ENCODE measurements at places on chromosomes 5 and 9.

DNA sequence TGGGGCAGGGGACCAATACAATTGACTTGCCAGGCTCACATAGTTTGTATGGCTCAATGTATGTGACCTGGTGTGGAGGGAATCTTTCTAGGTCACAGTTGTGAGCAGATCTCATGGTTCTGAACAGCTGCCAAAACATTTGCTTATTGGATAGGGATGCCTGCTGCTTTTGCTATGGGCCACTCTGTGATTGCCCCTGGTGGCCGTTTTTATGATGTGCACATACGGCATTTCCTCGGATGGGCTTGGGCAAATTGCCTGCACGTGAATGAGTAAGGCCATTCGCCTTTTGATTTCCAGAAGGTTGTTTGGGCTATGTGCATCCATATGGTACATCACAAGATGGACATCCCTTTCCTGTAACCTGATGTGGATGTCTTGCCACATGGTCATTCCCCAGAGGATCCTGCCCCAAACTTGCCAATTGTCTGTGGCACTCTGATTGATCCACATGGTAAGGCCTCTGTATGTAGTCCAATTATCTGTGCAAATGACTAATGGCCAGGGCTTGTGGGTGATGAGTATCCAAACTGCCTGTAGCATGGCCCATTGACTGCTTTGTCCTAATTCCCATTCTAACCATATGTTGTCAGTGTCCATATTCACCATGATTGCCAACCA lies 10.7 kb upstream of the SLC22A4 start:
- no peak for DNase-seq

DNA sequence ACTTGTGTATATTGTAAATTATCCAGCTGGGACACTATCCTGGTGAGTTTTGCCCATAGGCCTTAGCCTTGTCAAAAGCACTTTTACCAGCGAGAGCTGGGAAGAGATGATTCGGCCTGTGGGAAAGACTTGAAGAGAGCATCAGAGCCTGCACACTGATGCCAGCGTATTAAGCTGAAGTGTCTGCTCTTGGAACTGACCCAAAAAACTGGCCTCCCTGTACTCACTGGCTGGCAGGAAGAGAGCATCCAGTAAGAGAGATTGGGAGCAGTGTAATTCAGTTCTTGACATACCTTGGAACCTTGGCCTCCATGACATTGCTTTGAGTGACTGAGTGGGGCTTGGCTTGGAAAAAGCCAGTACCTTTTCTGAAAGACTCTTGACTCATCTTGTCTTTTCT lies 73.7 kb downstream of the ZNF462 start:
- DNase-seq = no peak

- DNase-seq = no peak
Observed at GRCh38 chr9:131046581-131047202, 37.7 kb downstream of the LAMC3 start.

GRCh38 chr9:110444911-110445310 lies 107.2 kb upstream of the TXNDC8 start:
- DNase-seq = no peak

- DNase-seq = no peak
Observed at GRCh38 chr5:101284736-101285375, 381.8 kb upstream of the ST8SIA4 start.

- DNase-seq = no peak
Observed at GRCh38 chr9:38066914-38067858, 1.8 kb downstream of the SHB start.

Data from HS-27A (cell line).